CD4-positive, alpha-beta T cell treated with Interleukin-2 at 100 ng/mL for 4 hours (primary cell): ENCODE measurements at places on chromosomes 13 and 19.

- DNase-seq, result no peak
Observed at GRCh38 chr19:14497228-14497921, 1.4 kb upstream of the GIPC1 start.

DNA sequence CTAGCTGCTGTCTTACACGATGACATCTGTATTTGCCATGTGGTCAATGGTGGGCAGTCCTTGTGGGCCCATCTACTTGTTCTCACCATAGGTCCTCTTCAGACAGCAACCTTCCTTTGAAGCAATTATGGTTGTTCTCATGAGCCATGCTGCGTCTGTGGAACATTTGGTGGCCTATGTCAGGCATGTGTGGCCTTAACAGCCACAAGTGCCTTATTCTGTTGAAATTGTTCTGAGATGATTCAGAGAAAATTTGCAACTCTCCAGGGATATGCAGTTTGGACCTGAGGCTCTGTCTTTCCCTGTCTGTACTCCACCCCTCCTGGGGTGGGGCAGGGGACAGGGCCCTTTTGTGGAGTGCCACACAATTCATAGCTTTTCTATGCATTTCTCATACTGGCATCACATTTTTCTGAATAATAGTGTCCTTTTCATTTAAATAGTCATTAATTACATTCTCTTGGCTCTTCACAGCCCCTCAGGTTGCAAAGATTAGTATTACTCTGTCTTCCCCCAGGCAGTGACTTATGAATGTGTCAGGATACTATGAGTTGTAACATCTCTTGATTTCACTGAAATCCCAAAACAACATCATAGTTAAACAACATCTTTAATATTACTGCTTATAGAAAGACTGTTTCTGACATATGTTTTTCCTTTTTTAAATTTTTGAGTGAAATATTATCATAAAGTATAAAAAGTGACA is 102.1 kb downstream of the ITGBL1 start:
- DNase-seq, result no peak

DNA sequence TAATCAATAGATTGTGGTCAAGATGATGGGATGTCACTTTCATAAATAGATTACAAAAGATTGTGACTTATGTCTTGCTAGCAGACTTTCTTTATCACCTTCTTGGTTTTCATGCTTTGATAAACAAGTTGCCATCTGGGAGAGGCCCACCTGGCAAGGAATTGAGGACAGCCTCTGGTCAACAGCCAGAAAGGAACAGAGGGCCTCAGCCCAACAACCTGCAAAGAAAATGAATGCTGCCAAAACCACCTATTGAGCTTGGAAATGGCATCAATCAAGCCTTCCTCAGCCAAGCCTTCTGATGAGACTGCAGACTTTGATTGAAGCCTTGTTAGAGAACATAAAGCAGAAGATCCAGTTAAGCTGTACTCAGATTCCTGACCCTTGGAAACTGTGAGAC is 288.6 kb downstream of the SPRY2 start:
- DNase-seq, result no peak

DNA sequence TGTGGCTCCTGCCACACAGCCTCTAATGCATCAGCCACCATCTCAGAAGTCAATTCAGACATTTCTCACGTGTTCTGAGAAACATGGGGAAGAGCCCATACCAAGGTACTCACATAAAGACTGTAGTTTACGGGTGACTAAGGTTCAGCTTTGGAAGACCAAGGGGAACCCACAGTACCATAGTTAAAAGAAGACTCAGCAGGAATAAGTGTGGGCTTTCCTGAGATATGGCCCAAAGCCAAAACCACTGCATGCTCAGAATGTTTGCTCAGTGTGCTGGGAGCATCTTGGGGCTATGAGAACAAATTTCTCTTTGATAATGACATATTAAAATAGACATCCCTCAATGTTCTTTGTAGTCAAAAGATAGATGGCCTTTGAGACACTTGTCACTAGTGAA is 283.8 kb downstream of the DCT start:
- DNase-seq, result no peak

DNA sequence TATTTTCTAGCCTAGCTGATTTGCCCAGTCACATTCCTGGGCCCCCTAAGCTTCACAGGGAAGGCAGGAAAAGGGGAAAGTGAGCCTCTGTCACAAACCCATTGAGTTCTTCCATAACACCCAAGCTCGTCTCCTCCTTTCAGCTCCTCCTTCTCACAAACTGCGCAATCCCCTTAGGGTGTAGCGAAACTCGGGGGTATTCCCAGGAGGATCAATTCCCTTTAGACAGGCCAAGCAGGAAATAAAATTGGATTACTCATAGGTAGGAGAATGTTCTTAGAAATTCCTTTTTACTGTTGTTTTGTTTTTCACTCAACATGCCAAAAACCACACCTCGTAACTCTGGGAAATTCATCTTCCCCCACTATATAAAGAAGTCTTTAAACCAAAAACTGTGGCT is 139.3 kb downstream of the IRS2 start:
- no peak for DNase-seq

DNA sequence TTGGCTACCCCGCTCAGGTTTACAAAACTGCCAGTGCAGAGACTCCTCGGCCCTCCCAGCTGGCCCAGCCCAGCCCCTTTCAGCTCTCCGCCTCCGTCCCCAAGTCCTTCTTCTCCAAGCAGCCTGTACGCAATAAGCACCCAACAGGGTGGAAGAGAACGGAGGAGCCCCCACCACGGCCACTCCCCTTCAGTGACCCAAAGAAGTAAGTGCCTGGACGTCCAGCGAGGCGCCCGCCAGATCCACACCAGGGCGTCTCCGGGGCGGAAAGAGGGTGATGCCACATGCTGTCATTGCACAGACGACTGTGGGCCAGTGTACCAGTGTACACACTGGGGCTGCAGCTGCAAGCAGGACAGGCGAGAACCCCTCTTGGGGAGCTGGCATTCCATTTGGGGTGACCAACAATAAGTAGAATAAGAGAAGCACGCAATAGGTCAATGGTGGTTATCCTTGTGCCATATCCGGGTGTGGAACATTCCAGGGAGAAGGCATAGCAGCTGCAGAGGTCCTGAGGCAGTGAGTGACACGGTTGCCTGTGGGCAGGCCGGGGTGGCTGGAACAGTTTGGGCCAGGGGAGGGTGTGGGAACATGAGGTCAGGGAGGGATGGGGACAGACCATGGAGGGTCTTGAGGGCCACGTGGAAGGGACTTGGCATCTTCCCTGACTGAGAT is 41.3 kb downstream of the DPF1 start:
- DNase-seq, result no peak
